ENCODE measurements at places on chromosomes 11 and 22. TPM values are rescaled to one million over a fixed set of nuclear protein-coding genes. Genes with fewer than 3 reads are reported as not detected.

Gene LSP1
- 5.9 TPM for polyA plus RNA-seq

Gene VPS26B
- polyA plus RNA-seq, result 52.8 TPM

Gene SOX6
- polyA plus RNA-seq, result 18.3 TPM

Gene SULT4A1
- polyA plus RNA-seq, result 1.6 TPM

Gene ART1
- not detected for polyA plus RNA-seq

Gene RBX1
- 68.2 TPM for polyA plus RNA-seq

Gene OR6T1
- not detected for polyA plus RNA-seq

Gene CARD18
- polyA plus RNA-seq, result not detected

Gene TRIM49
- not detected for polyA plus RNA-seq

Gene HEPHL1
- 0.14 TPM for polyA plus RNA-seq

Gene MS4A3
- 1.3 TPM for polyA plus RNA-seq

Gene PLAAT3
- 8.8 TPM for polyA plus RNA-seq

Gene C11orf71
- polyA plus RNA-seq, result 9.8 TPM

Gene BARX2
- 0.10 TPM for polyA plus RNA-seq

- DNase-seq, result no peak
These were observed 29.1 kb downstream of the ST3GAL4 start for GRCh38 chr11:126384449-126385070.

GRCh38 chr11:73099512-73100266, 42.4 kb downstream of the FCHSD2 start:
- DNase-seq, result no peak

DNA sequence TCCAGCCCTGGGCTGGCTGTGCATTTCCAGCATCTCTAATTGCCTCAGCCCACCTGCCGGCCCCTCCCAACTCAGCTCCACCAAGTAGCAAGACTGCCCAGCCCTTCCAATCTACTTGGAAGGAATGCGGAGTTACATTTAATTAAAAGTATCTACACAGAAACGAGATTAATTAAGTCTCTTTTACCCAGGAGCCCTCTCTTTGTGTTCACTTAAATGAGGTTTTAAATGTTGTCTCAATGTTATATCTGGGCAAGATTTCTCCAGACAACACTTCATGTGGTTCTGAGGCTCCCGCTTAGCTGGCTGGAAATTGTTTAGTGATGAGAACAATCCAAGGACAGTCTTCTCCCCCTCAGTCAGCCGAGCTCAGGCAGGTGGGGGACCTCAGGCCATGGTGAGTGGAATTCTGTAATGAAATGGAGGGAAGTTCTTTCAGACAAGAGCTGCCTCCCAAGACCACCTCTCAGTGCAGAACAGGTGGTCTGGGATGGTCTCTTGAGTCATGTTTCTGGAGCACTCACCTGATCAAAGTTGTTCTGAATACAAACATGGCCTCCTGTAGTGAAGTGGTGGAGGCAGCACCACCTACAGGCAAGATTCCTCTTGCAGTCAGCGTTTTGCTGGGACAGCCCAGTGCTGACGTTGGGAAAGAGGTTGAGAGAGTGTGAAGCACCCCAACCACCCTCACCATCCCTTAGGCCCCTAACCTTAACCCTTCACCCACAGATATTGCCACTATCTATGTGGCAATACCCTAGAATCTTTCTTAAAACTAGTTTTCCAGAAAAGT, 371.6 kb downstream of the CADM1 start:
- no peak for DNase-seq

GRCh38 chr22:45485261-45485660, 17.4 kb upstream of the FBLN1 start:
- DNase-seq, result no peak

DNA sequence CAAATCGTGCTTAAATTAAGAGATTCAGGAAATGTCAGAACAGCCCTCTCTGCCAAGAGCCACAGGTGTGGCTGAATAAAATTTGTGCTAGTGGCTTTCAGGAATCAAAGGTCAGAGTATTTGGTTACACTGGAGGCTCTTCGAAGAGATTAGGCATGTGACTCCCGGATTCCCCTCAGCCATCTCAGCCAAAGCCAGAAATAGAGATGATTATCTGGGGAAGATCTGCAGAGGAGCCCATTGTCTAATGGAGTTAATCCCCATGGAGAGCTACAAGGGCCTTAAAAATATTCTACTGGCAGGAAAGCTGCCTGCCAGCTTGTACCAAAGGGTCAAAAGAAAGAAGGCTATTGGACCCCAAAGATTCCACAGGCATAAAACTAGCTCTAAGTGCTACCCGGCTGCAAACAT, 1259.5 kb downstream of the TBC1D22A start:
- no peak for DNase-seq

DNA sequence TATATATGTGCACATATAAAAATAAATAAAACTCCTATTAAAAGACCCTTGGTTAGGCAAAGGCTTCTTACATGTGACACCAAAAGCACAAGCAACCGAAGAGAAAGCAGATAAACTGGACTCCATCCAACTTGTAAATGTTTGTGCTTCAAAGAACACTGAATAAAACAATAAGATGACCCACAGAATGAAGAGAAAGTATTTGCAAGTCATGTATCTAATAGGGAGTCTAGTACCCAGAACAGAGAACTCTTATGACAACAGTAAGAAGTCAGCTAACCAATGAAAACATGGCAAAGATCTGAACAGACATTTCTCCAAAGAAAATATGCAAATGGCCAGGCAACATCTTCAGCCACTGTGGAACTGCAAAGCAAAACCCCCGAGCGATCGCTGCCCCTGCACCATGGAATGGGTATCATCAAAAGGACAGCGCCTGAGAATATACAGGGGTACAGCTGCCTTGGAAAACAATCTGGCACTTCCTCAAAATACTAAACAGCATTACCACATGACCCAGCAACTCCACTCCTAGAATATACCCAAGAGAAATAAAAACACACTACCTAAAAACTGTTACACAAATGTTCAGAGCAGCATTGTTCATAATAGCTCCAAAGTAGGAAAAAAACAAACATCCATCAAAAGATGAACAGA, 17.2 kb downstream of the BRD1 start:
- no peak for DNase-seq

DNA sequence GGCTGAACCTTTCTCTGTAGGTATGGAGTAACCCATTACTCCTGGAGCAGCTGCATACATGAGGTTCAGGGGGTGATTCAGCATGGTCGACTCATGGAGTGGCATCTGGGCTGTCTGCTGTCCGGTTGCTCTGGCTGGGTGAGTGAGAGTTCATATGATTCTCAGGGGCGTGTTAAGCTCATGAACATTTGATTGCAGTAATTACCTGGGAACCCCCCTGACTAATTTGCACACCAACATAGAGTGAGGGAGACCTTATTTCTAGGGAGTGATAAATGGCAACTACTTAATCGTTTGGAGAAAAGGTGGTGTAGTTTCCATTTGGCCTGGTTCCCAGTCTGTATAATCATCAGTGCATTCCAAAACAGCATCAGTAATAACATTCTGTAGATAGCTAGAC, 661.9 kb downstream of the ETS1 start:
- DNase-seq, result no peak

DNA sequence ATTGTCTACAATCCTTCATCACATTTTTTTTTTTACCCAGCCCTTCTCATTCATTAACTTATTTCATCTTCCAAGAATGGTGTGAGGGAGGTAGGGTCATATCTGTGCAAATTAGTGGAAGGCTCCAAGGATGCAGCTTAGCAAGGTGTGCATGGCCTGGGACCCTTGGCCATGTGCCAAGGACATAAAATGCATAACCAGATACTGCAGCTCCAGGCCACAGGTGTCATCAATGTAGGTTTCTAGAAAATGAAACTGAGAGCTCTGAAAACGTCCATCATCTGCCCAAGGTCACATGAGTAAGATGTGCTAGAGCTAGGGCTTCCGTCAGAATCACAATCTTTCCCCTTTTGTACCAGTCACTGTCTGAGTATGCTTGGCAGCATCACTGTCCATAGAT, 29.8 kb downstream of the ANKK1 start:
- DNase-seq, result no peak

- peak; percentile 92 for DNase-seq
These were observed at the start of gene ZNF215 for GRCh38 chr11:6926208-6927029. TSS of gene ZNF215 (plus strand) at chr11:6926426. CDS start at chr11:6932273, 5,847 bp downstream.

DNA sequence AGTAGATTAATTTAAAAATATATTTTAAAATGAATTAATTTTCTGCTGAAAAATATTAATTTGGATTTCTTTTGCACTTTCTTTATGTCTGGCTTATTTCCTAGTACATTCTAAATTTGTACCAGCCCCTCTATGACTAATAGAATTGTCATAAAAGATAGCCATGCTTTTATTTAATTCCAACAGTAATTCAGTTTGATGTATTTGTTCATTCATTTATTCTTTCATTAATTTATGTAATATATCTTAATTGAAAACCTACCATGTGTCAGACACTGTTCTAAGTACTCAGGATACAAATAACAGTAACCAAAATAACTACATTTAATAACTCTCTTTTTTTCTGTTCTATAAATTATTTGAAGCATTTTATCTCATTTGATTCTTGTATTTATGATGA, 264.0 kb upstream of the CCDC179 start:
- DNase-seq, result no peak

DNA sequence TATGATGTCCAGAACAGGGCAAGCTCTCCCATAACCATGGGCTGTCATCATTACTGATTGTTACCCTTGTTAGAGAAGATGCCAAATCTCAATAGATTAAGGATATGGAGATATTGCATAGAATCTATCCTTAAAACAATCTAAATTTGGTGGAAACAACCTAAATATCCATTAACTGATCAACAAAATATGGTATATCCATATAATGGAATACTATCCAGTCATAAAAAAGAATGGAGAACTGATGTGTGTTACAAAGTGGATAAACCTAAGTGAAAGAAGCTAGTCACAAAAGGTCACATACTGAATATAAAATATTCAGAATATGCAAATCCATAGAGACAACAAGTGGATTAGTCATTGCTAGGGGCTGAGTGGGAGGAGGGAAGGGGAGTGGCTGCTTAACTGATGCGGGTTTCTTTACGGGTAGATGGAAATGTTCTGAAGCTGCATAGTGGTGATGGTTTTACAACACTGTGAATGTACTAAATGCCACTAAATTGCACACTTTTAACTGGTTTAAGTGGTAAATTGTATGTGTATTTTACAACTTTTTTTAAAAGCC, 36.1 kb upstream of the SMCO4 start:
- DNase-seq, result no peak

- DNase-seq, result no peak
These were observed at the start of gene PTPN5 for GRCh38 chr11:18791207-18791968. TSS of gene PTPN5 (minus strand) at chr11:18791798. CDS start at chr11:18771958, 19,840 bp downstream.

GRCh38 chr11:112226831-112227401, 688 bp downstream of the PTS start:
- no peak for DNase-seq

DNA sequence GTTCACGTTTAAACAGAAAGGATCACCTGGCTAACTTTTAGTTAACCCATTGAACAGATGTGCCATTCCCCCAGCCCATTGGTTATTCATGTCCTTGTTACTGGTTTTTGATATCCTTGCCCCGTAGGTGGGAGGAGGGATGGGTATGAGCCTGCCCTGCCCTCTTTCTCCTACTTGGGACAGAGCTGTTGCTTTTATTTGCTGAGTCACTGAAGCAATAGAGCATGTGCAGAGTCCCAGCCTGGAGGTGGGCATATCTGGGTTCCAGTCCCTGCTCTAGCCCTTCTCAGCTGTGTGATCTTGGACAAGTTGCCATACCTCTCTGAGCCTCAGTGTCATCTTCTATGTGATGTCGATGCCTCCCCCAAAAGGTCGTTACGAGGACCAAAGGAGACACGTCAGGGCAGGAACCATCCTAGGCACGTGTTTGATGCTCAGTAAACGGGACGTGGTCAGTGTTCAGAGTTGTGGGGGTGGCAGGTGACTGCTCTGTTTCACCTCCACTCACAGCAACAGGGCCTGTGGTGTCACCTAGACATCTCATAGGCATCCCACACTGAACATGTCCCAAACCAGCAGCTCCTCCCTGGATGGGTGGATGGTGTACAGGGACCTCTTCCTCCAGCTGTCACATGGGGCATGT, 61.0 kb downstream of the BMAL1 start:
- DNase-seq, result no peak

GRCh38 chr11:20003351-20003750, 156.9 kb downstream of the DBX1 start:
- DNase-seq, result no peak

DNA sequence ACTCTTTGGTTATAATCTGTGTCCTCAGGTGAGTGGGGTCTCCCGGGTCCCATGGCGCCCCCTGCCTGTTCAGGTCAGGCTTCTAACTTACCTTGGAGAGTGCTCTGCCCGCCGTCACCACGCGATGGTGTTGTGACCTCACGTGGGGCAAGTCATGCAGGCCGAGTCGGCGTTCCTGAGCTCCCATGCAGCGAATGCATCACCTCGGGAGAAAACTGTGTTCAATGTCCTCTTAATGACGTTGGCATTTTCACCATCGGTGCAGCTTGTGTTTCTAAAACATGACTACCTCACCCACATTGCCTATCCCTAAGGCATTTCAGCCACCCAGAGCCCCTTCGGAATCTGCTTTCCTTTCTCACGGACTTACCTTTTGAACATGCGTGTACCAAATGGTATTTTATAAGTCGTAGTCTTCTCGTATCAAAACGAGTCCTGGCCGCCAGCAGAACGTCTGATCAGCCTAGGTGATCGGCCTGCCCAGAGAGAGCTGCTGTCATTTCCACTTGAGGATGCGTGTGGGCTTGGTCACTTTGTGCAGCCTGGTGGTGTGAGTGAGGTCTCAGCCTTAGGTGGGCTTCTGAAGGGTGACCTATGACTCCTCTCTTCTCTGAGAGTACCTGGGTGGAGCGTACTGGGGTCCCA, 64.8 kb downstream of the TBC1D22A start:
- DNase-seq, result no peak

DNA sequence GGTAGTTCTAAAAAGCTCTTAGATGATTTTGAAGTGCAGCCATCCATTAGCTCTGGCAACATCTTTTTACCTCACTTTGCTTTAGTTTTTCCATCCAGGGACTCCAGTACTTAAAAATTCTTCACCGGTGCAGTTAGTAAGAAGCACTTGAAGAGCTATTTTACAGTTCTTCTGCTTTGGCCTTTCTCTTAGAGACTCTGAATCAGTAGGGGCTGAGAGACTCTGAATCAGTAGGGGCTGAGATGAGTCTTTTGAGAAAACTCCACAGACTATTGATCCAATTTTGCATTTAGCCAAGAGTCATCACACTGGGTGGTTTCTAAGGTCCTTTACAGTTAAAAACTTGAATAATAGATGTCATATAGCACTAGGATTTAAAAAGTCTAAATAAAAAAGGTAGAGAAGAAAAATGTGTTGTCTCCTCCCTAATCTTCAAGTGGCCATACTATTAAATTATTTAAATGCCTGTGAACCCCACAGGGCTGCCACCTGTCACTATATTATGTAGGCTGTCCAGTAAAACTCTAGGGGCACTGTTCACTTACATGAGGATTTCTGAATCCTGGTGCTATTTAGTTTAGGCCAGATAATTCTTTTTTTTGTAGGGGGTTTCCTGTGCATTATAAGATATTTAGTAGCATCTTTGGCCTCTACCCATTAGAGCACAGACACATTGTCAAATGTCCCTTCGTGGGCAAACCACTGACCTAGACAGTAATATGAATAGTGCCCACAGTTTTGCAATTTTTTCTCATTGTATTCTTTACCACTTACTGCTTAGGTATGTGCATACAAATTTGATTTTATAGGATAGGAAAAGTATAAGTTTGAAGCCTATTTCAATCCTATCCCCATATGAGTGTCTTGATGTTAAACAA, 26.3 kb upstream of the HIKESHI start:
- no peak for DNase-seq

Measured in left lung (tissue), 14 donors.